Fibroblast of the conjunctiva (primary cell): ENCODE measurements at places on chromosomes 13 and 19.
A peak's percentile ranks its signal among the peaks of the same experiment; 100 is the strongest.

DNA sequence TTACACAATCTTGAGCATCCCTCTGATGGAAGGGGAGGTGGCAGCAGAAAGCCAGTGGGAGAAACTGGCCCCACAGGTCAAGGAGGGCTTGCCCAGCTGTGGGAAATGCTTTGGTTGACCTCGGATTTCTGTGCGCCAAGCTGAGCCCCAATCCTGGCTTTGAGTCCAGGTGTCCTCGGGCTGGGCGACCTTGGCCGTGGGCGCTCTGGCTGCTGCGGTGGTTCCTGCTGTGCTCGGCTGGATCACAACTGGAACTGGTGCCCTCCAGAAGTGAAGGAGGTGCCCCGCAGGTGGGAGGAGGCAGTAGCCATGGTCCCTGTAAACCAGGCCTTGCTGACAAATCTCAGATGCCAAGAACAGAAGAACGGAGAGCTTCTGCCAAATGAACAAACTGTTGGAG is 56.4 kb downstream of the ZNF676 start:
- no peak for DNase-seq

DNA sequence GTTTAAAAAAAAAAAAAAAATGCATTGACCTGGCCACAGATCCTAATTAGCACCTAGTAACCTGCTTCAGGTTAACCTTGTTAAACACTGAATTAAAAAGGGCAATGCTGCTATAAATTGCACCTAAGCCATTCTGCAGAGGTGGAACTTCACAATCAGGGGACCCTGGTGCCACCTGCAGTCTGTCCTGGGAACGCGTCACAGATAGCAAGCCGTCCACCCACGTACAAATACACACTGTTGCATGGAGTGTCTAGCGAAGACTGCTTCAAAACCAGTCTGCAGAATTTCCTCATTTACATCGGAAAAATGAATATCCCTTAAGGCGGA is 169.3 kb downstream of the COL4A1 start:
- DNase-seq, result no peak

GRCh38 chr19:3125900-3126524 is 9.8 kb upstream of the GNA15 start:
- DNase-seq, result no peak

- DNase-seq, result no peak
Measured at GRCh38 chr19:11027381-11027780, 61.9 kb upstream of the LDLR start.

DNA sequence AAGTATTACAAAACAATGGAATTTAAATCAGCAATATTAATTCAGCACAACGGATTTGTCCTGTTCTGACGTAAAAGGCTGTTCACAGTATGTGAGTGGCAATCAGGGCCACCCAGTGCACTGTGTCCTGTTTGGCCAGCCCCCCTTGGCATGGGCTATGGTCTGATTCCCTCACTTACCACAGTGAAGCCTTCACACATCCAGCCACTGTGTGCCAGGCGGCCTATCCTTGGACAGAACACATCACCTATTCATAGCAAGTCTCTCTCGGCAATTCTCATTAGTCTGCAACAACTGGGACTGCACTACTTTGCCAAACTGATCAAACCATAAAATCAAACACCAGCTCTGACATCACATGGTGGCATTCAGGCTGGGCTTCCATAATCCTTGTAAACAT is 221.5 kb upstream of the TSHZ3 start:
- no peak for DNase-seq

- peak; percentile 57 for DNase-seq
Measured at GRCh38 chr13:29523199-29523961, 72.1 kb downstream of the SLC7A1 start.

GRCh38 chr13:43731296-43731695 is 55.5 kb downstream of the ENOX1 start:
- no peak for DNase-seq

GRCh38 chr19:19010551-19010950 is 22.8 kb downstream of the SUGP2 start:
- DNase-seq, result no peak

DNA sequence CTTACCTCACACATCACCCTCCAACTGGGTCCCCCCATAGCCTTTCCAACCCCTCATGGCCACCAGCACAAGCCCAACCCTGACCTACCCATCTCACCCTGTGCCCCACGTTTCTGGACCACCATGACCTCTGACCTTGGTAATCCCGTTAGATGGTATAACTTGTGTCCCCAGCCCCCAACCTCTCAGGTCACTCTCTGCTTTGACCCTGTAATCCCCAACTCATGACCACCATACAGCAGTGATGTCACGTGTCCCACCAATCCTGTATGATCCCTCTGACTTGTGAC is 8.5 kb downstream of the KLC3 start:
- no peak for DNase-seq

DNA sequence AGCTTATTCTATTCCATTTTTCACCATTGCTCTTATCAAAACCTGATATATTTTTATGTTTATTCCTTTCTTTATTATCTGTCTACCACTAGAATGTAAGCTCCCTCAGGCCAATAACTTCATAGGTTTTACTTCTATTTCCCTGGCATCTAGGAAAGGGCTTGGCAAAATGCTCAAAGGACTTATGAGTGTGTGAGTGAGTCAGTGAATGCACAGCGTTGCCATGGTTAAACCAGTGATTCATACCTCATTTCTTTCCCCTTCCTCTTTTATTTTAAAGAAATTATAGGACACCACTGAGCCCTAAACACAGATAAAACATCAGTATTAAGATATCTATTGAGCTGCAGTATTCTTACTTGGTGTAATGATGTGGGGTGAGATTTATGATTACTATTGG is 162.1 kb downstream of the GPC6 start:
- DNase-seq, result peak; percentile 35

DNA sequence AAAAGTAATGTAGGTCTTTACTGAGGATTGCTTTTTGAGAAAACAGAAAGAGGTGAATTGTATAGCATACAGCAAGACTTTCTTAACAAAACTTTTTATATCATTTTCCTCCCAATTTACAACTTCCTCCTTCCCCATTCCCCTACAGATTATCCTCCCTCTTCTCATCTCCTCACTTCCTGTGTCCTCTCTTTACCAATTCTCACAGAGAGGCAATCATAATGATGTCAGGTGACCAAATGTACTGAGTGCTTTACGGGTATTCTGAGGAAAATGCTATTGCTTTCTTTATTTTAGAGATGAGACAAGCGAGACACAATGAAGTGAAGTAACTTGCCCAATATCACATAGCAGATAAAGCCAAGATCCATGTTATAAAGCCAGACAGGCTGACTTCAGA is 1.7 kb upstream of the MTMR6 start:
- DNase-seq, result no peak

- DNase-seq, result no peak
Measured at GRCh38 chr13:73300718-73301425, 242.1 kb downstream of the KLF5 start.

GRCh38 chr13:106143930-106144709 is 391.3 kb downstream of the EFNB2 start:
- DNase-seq, result no peak

DNA sequence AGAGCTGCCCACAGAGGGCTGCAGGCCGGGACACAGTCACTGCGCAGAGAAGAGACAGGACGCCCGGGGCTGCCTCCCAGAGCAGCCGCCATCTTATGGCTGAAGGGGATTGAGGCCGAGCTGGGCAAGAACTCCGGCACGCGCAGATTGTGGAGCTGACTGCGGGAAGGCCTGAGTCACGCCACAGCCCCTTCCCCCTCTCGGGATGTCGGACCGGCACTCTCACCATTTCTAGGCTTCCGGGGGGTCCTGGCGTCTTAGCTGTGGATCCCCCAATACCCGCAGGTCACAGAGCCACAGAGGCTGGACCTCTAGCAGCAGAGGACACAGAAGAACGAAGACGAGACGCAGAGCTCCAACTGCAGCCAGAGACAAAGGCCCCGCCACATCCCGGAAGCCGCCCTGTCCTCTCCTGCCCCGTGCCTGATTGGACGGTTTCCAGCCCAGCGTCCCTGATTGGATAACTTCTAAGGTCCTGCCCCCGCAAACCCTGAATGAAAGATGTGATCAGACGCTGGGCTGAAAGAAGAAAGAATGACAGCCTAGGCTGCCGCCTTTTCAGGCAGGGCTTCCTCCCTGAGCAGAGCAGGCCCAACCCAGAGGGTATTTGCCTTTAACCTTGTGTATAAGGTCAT is at the start of gene ZNF43:
ZNF43 (minus strand) TSS at position 373 of the 635 bp plus-strand sequence; CDS start at position 229, 144 bp downstream.
- peak; percentile 88 for DNase-seq

DNA sequence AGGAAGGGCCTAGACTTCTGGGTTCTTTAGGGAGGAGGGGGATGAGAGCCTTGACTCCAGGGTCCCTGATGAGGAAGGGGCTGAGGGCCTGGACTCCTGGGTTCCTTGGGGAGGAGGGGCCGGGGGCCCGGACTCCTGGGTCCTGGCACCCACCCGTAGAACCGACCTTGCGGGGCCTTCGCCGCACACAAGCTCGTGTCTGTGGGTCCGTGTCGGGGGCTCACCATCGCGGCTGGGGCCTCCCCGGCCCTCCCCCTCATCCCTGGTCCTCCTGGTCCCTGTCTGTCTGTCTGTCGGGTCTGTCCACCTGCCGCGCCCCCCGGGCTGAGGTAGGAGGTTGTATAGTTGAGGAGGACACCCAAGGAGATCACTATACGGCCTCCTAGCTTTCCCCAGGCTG is 662 bp upstream of the SPACA6 start:
- DNase-seq, result no peak

DNA sequence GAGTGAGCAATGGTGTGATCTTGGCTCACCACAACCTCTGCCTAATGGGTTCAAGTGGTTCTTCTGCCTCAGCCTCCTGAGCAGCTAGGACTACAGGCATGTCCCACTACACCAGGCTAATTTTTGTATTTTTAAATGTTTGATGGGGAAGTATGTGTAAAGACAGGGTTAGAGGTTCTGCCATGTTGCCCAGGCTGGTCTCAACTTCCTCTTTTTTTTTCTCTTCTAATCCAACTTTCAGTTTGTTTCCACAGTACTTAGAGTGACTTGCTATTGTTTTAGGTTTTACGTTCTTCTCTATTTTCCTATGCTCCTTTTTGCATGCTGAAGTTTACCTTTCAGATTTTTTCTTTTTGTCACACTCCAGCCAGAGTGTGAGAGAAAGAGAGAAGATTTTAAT is 1433.0 kb downstream of the UQCRFS1 start:
- DNase-seq, result no peak

- DNase-seq, result peak; percentile 9
Measured at GRCh38 chr19:42563352-42564210, 31.1 kb downstream of the CEACAM8 start.

DNA sequence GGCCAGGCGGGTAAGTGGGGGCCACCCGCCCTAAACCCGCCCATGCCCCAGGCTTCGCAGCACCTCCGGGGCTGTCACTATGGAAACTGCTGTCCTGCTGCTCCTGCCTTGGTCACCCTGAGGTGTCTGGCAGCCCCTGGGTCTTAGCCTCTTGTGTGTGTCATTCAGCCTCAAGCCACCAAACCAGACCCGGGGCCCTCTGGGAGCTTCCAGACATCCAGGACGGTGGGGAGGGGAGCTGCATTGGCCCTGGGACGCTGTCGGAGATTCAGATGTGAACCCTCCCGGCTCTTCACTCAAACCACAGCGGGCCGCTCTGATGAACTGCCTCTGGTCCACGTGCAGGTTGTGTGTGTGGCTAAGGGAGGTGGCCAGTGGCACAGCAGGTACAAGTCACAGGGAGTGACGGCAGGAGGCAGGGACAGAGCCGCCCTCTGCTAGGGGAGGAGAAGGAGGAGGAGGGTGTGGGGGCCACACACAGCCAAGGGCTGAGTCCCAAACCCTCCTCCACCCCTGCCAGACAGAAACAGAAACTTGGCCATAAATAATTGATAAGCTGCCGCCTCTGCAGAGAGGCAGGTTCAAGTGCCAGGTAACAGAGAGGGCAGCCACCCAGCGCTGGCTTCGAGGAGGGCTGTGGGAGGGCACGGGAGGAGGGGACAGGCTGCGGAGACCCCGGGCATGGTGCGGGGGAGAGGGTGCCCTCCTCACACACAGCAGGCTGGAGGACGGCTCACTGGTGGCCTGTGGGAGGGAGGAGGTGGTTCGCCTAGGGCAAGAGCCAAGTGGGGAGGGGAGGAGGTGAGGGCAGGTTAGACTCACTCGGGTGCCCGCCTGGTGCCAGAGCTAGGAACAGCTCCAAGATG is 8.0 kb downstream of the NANOS3 start:
- no peak for DNase-seq

- DNase-seq, result no peak
Measured at GRCh38 chr13:106103779-106104178, 431.7 kb downstream of the EFNB2 start.

- DNase-seq, result no peak
Measured at GRCh38 chr19:13437919-13438618, 68.2 kb downstream of the CACNA1A start.

DNA sequence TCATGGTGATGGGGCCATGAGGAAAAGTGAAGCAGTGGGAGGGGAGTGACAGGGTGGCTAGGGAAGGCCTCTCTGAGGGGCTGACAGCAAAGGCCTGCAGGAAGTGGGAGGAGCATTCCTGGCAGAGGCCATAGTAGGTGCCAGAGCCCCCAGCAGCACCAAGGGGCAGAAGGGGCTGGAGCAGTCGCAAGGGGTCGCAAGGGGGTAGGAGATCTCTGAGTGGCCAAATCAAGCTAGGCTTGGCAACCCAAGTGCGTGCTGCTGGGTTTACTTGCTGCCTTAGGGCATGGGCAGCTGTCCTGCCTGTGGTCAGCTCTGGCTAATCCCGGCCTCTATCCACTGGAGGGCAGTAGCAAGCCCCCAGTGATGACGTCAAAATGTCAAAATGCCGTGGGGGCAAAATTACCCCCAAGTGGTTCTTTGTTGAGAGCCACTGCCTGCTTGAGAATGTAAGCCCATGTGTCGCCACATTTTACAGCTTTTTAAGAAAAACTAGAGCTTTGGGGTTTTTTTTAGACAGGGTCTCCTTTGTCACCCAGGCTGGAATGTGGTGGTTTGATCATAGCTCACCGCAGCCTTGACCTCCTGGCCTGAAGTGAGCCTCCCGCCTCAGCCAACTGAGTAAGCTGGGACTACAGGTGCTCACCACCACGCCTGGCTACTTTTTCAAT is 11.8 kb downstream of the CCDC97 start:
- DNase-seq, result no peak

- no peak for DNase-seq
Measured at GRCh38 chr19:18558604-18559003, 934 bp downstream of the KXD1 start.

DNA sequence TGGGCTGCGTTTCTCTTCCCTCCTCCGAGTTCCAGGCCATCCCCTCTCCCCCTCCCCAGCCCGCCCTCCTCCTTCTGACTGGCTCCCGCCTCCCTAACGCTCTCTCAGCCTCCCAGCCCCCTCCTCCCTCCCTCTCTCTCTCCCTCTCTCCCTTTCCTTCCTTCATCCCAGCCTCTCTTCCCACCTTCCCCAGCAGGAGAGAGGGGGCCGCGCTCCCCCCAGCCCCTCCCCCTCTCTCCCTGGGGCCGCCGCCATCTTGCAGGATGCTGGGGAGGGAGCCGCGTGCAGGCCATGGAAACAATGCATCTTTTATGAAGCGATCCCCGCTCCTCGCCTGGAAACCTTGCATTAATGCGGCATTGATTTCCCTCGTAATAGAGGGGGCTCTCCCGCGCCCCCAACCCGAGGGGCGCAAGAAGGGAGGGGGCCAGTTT is 42.6 kb upstream of the ADGRL1 start:
- DNase-seq, result peak; percentile 35

GRCh38 chr19:18128044-18128443 is 24.9 kb upstream of the PIK3R2 start:
- no peak for DNase-seq

- no peak for DNase-seq
Measured at GRCh38 chr19:33686262-33686661, 64.5 kb downstream of the CHST8 start.

- no peak for DNase-seq
Measured at GRCh38 chr13:53601113-53601512, 572.5 kb downstream of the OLFM4 start.
